GOT3 (cell line): ENCODE measurements at places on chromosomes 7 and 10.

GRCh38 chr7:76383089-76383944, 24.5 kb upstream of the YWHAG start:
- no peak for DNase-seq

DNA sequence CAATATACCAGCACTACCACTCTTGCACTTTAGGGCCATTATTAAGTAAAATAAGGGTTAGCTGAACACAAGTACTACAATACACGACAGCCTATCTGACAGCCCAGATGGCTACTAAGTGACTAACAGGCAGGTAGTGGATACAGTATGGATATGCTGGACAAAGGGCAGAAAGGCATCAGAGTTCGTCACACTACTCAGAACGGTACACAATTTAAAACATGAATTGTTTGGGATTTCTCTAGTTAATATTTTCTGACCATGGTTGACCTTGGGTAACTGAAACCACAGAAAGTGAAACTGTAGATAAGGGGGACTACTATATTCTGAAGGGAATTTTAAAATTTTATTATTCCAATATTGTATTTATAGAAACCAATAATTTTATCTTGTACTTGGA, 101.3 kb upstream of the SKAP2 start:
- DNase-seq = no peak

DNA sequence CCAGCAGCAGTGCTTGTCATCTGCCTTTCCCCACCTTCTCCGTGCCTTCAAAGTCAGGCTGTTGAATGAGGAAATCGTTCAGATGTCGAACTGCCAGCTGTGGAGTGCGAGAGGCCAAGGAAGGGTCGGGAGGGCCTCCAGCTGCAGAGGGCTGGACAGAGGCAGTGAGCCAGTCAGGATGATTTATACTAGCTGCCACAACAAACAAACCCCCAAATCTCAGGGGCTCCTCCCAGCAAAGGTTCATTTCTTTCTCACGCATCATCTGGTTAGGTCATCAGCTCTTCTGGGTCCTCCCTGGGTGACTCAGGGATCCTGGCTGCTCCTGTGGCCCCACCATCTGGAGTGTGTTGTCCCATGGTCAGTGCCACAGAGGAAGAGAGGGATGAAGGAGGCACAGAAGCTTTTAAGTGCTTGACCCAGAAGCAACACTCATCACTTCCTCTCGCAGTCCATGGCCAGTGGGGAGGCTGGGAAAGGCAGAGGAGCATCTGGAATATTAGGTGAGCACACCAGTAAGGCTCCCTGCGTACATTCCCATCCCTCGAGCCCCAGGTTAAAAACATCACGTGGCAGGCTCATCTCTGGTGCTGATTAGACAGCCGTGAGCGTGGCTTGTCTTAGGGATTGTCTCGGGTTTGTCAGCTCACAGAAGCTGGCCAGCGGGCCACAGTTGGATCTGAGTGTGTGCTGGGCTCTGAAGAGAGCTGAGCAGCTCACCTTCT, 140.7 kb downstream of the RGS10 start:
- DNase-seq = peak; percentile 79

GRCh38 chr10:27440478-27440877, 63.6 kb upstream of the RAB18 start:
- DNase-seq = no peak

GRCh38 chr7:88480271-88480670, 173.6 kb upstream of the STEAP4 start:
- DNase-seq = no peak

DNA sequence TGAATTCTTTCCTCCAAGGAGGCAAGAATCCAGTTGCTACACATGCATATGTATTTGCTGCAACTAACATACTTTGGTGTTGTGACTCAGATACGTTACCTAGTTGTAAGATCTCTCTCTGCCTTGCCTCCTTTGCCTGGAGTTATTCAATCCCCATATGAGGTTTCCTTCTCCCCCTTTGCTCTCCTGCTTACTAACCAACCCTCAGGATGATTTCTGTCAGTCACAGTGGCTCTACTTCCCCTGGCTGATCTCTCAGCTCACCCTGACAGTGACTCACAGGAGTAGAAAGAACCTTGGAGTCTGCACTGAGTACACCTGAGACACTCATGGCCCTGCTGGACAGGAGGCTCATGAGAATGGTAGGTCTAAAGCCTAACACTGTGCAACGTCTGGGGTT, 92.0 kb downstream of the TMEM106B start:
- DNase-seq = no peak

DNA sequence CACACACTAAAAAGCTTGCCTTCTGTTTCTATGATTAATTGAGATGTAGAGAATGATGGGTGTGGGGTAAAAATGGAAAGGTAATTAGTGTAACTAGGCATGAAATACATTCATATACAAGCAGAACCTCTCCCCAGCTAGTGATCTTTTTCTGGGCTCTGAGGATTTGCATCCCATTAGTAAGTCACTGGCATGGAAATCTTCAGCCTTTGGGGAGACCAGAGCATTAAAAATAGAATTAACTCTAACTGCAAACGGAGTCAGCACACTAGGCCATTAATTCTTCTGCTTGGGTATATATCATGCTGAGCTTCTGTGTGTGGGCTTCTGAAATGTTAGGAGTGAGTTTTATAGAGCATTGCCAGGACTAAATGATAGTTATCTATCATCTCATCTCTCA, 128.9 kb downstream of the HDAC9 start:
- DNase-seq = no peak

GRCh38 chr10:4170633-4171314, 385.8 kb upstream of the KLF6 start:
- DNase-seq = no peak

DNA sequence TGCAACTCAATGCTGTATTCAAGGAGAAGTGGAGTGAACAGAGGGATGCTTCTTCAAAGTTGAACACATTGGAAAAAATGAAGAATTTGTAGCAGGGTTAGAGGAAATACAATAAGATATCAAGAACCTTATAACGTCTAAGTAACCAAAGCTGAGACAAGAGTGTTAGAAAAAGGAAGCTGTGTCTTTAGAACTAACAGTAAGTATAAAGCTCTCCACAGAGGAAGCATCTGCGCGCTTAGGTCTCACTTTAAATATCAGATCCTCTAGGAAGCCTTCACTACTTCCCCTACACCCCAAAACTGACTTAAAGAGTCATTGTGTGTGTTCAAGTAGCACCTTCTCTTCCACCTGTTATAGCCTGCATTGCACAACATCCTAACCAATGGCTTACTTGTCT, 43.0 kb downstream of the CH25H start:
- DNase-seq = no peak

DNA sequence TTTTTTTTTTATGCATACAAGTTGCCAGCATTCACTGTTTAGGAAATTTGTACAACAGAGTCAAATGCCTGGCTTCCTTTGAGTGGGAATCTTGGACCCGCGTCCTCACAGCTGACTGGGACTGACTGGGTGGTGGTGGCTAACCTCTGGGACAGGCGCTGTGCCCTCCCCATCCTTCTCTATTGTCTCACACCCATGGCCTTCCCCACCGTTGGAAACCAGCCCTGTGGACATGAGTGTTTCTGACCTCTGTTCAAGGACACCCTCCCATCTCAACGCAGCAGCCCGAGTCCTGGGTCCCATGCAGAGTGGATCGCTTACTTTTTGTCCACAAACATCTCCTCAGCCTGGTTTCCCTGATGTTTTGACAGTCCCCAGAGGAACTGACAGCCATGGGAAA, 125.1 kb upstream of the PPIF start:
- DNase-seq = no peak

DNA sequence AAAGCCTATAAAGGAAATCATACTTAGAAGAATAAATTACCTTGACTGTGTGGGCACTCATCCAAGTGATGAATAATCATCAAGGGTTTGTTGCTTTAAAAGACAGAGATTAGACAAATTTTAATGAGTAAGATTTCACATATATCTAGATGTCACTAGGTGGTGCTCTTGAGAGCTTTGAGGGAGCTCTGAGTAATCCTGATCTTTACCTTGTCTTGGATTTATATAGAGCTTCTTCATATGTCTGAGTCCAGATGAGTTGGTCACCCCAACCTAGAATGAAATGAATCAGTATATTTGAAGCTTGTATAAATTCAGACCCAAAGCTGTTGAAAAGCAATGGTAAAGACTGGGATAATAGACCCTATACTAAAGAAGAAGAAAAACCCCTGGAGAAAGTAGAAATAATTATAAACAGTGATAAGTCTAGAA, 3.7 kb downstream of the AGR2 start:
- no peak for DNase-seq

DNA sequence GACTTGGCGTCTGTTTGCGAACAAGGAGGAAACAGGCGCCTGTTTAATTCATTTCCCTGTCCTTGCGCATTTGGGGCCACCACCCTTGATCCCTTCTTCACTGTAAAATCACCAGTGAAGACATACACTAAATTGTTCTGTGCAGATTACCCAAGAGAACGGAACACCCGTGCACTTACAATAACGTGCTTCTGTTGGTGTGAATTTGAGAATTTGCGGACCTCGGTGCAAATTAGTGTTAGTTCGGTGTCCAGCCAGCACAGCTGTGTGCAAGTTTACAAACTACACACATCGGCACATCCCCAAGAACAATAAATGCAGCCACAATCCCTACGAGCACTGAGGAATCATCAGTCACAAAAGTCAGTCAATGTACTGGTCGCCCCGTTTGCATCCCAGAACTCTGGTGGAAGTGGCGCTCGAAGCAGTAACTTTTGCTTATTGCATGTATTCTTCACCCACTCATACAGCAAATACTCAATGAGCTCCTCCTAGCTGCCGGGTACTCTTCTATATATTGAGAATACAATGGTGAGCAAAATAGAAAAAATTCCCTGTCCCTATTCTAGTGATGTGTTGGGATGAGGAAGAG, 786 bp upstream of the CNOT4 start:
- DNase-seq = no peak

GRCh38 chr7:155204744-155205367, 92.8 kb upstream of the INSIG1 start:
- DNase-seq = no peak

- no peak for DNase-seq
These were observed 279.7 kb downstream of the CCSER2 start for GRCh38 chr10:84608126-84608525.

- DNase-seq = no peak
These were observed 283.0 kb upstream of the FOXK1 start for GRCh38 chr7:4399121-4399520.

GRCh38 chr7:151491859-151492258, 27.8 kb downstream of the RHEB start:
- DNase-seq = no peak

DNA sequence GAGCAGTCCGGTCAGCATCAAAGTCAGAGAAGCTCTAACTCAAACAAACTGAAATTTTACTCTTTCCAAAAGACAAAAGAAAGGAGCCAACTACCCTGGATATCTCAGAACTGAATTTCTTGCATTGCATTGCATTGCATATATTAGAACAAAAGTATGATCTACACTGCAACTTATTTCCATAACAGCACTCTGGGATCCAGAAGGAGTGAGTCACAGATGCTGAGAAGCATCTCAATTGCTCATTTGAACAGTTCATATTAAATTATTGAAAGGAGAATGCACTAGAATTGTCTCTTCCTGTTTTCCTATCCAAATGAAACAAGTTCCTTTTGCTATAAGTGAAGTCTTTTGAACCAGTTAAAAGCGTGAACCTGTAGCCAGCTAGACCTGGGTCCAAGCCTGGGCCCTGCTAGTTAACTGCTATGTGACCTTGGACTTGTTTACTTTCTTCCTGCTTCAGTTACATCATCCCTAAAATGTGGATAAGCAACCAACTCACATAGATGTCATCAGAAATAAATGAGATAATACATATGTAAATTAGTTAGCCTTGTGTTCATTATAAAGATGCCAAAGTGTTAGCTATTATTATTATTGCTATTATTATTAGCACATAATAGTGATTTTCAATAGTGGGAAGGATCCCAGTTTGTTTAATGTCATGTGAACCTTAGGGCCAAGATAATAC, 184.1 kb downstream of the CREB5 start:
- no peak for DNase-seq

GRCh38 chr7:6116211-6116610, 85.0 kb downstream of the ANKRD61 start:
- DNase-seq = no peak

DNA sequence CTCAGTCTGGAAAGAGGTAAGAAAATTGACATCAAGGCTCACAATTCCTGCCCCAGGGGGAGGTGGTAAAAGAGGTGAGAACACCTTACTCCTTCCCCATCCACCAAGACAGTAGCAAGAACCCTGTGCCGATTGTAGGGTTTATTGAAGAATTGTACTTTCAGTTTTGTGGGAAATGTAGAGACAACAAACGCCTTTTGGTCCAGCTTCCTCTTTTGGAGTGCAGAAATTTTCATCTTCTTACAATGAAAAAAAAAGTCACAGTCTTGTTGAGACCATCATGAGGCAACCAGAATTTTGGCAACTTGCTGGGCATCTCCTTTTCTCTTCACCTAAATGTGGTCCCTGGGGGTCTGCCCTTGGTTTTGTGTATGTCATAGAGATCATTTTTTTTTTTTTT, 217.7 kb downstream of the TMEM178B start:
- DNase-seq = no peak

- DNase-seq = no peak
These were observed 137.7 kb downstream of the CNOT4 start for GRCh38 chr7:135372222-135372621.

DNA sequence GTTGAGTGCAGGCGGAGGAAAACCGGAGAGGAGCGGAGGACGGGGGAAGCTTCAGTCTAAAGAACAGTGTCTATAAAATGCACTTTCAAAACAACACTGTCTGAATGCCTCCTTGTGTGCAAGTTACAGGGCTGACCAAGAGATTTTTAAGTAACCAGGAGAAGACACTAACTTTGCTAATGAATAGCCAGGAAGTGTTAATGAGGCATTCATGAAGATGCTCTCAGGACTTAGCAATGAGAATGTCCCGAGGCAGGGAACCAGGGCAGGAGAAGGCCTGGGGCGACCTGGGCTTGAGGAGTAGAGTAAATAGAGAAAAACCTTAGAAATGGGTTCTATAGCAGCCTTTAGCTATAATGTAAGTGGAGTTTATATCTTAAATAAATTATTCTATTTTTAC, 312.1 kb downstream of the SKIDA1 start:
- no peak for DNase-seq

DNA sequence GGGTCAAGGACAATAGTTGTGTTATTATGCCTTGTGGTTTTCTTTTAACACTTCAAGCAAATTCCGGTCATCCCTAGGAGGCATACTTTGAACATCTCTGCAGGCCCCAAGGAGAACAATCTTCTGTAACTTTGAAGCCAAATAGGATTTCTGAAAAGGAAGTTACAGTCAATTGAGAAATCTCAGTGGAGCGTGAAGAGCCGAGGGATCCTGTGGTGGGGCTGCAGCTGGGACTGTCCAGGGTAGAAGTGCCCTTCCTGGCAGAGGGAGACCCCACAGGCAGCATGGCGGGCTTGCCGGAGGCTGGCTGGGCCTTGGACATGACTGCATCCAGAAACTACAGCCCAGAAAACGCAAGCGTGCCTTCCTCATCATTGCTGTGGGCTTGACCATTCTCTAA, 179.7 kb downstream of the PTPN20 start:
- DNase-seq = no peak

- DNase-seq = no peak
These were observed 82.8 kb downstream of the HGF start for GRCh38 chr7:81687062-81687461.

GRCh38 chr10:123462756-123463155, 203.4 kb upstream of the GPR26 start:
- no peak for DNase-seq

- no peak for DNase-seq
These were observed 55.3 kb downstream of the SH3PXD2A start for GRCh38 chr10:103800089-103800488.

- no peak for DNase-seq
These were observed 129.7 kb downstream of the PLCE1 start for GRCh38 chr10:94123258-94123995.
